ENCODE measurements at places on chromosomes 12 and 14.

GRCh38 chr12:102321305-102322082, 123.9 kb upstream of the PMCH start:
- DNase-seq = no peak

DNA sequence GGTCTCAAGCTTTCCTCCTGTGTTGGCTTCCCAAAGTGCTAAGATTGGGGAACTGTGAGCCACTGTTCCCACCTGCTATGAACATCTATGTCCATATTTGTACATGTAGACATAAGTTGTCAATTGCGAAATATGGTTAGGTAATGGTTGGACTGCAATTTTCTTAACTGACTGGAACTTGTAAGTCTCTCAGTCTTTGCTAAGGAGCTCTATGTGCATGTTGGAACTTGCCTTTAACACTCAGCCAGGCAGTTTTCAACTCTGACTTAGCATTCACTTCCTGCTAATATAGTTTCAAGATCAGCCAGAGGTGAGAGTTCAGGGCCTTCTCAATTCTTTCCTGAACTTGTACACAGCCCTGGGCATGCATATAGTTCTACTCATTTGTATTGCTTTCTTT, 44.5 kb upstream of the EEA1 start:
- no peak for DNase-seq

GRCh38 chr14:92613008-92613658, 99.6 kb downstream of the RIN3 start:
- peak; percentile 28 for DNase-seq

DNA sequence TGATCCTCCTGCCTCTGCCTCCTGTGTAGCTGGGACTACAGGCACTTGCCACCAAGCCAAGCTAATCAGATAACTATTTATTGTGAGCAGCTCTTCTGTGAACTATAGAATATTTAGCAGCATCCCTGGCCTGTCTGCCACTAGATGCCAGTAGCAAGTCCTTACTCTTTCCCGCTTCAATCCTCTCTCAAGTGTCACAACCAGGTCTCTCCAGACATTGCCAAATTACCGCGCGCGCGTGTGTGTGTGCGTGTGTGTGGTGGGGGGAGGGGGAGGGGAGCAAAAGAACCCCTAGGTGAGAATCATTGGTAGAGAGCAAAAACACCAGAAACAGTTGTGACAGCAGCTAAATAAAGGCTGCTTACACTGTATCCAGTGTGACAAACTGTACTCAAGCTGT, 49.9 kb downstream of the PPP2R5E start:
- no peak for DNase-seq

GRCh38 chr12:753611-754472, 1.5 kb downstream of the WNK1 start:
- DNase-seq = peak; percentile 18

GRCh38 chr12:102763471-102763870, 153.6 kb downstream of the PAH start:
- no peak for DNase-seq

DNA sequence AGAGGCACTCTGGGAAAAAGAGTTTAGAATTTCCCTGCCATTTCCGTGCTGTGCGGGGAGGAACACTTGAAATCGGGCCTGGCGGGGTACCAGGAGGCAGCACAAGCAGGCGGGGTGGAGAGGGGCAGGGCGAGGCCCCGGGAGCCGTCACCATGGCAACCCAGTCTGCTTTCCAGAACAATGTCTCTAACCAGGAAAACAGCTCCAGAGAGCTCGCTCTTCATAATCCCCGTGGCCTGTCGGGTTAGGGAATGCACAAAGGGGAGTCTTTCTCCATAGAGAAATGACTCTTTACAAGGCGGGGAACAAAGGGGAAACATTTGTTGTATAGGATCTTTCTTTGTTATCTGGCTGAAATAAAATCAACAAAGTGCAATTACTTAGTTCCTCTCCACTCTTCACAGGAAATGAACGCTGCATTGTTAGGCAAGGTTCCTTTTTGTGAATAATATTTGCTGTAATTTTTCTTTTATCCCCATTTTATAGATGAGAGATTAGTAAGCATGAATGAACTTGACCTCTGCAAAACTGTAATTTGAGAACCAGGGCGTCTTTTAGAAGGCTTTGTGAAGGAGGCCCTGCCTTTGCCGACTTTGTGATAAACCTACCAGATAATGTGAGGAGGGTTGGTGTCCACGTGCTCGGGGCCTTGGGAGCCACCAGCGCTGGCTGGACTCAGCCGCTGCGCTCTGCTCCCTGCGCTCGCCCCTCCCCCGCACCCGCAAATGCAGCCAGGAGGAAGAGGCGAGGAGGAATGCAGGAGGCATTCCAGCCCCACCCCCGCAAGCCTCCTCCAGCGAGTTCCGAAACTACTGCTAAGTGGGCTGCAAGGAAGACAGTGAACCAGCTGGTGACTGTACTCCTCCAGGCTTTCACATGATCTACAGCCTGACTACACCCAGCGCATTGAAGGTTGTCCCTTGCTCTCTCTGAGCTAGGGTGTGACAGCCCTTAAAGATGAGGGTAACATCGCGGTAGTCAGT, 105.2 kb upstream of the ATF7IP start:
- no peak for DNase-seq

GRCh38 chr12:119412811-119413794, 78.6 kb downstream of the CCDC60 start:
- DNase-seq = no peak

DNA sequence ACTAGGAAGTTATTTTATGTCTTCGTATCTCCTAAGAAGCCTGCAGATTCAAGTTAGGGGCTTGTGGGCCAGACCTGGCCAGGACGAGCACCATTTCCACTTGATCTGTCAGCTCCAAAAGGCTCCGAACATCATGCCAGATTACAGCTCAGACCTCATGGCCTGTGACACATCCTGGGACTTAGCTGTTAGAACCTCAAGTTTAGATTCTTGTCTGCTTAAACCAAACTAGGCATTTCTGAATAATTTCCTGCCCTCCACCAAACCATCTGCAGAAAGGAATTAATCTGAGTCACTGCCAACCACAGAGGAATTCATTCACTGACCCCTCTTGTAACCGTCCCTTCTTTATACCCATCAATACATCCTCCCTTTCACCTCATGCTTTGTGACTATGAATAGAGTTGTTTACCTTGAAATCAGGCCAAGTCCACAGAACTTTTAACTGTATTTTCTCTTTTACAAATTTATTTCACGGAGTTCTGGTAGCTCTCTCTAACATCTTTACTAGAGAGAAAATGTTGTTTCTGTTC, 120.3 kb downstream of the FBXL14 start:
- no peak for DNase-seq

DNA sequence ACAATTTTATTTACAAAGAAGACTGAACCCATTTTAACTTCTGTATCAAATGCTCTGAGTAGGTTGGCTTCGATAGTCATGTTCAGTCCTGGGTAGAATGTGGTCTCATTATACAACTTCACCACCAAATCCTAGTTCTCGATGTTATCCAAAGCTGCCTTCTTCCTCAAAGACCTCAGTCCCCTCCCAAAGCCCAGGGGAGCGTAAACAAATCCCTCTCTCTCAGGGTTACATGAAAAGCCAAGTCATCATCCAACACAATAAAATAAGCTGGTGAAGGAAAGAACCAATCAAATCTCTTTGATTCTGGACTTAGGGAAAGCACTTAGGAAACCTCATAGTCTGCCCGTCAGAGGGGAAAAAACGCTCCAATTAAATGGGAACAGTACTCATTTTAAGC, 9.1 kb downstream of the PTCSC3 start:
- DNase-seq = no peak

GRCh38 chr12:113899561-113900471, 66.3 kb downstream of the RBM19 start:
- DNase-seq = no peak

DNA sequence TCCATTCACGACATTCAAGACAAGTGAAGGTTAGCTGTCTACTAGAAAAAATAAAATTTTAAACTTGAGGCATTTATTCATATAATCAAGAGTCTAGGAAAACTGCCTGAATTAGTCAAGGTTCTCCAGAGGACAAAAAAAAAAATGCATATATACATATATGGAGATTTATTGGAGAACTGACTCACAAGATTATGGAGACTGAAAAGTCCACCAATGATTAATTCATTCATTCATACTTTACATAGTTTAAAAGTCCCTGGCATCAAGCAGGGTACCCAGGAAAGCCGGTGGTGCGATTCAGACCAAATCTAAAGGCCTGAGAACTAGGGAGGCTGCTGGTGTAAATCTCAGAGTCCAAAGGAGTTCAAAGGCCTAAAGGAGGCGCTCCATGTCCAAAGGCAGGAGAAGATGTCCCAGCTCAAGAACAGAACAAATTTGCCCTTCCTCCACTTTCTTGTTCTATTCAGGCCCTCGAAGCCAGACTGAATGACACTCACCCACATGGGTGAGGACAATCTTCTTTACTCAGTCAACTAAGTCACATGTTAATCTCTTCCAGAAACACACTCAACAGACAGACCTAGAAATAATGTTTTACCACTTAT, 64.3 kb downstream of the ANKS1B start:
- DNase-seq = no peak

DNA sequence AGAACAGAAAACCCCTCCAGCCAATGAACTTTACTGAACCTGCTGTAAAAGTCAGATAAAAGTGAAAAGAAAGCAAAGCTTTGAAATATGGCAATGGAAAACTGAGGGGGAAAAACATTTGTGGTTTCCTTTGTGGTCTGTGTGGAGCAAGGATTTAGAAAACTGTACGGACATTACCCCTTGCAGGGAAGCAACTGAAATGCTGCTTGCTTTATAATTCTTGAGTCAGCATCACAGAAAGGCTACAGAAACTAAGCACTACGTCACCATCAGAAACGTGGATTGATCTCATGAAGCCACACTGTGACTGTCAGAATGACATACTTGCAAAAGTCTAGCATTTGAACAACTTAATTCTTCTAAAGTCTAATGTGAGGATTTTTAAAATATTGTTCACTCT, 2.4 kb upstream of the KCNC2 start:
- DNase-seq = no peak

DNA sequence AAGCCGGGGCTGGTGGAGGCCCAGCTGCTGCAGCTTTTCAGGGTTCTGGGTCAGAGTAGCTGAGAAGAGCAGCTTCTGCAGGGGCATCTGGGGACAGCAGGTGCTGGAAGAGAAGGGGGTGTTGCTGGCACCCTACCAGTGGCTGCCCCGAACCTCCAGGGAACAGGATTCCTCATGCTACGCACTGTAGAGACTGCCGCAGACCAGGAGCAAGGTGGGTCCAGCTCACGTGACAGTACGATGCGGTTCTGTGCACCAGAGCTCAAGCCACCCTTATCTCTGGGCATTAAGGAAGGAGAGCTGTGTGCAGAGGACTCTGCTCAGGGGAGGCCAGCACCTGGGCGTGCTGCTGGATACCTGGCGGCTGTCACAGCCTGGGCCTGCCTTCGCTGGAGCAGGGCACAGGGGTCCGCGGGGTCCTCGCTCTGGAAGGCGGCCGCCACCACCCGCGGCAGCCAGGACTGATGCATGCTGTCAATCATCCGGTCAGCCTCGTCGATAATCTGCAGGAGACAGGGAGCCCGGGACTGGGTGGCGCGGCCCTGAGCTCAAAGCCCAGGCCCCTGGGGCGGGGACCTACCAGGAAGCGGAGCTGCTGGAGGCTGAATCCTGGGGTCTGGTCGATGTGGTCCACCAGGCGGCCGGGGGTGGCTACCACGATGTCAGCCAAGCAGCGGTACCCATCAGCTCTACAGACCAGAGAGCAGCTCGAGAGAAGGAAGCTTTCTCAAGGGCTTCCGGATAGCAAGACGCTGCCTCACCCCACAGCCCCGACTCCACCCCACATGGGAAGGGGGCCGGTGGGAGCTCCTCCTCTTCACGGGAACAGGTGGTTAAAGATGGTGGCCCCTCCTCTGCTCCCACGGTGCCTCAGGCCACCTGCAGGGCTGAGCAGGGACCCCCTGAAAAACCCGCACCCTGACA, 2.9 kb downstream of the DDX51 start:
- DNase-seq = no peak

DNA sequence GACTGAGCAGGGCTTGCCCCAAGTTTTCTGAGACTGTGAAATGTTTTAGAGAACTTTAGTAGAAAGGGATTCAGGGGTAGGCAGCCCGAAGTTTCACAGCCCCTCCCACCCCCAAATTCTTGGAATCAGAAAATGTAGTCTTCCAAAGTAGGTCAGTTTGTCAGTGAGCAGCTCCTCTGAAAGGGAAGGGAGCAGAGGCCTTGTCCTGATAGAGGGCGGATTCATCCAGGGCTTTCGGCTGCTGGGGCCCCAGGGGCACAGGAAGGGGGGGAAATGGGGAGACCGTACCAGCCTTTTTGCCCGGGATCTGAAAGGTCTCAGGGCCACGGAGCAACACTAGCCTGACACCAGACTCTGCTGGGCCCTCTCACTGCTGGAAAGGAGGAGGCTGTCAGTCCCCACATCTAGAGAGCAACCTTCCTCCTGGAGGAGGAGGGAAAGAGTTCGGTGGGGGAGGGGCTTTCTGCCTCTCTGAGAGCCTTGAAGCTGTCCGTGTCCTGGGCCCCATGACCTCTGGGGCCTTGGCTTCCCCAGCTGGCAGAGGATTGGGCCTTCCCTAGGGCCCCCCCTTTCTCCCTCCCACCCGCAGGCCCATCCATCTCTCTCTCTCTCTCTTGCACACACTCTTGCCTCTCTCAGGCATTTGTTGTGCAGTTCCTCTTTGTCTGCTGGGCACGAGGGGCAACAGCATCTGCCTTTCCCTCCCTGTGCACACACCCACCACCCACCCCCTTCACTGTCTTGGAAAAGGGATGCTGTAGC, at the start of gene IKZF4:
Gene IKZF4, plus strand, starts transcription at position 621 of the 762 bp plus-strand sequence. CDS start 451 bp downstream, outside the sequence.
- DNase-seq = no peak

DNA sequence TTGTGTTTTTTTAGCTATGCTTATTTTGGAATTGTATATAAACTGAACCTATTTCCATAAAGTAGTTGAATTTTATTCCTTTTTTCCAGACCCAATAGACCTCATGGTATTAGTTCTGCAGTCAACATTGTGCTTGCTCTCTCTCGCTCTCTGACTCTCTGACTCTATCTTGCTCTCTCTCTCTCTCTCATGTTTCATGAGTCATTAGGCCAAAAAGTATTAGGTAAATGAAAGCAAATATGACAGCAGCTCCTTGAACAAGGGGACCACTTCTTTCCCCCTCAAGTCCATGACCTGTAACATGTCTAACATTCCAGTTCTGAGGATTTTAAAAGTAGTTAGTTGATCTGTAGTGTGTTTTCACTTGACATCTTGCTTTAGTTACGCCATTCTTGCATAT, 14.0 kb upstream of the C12orf71 start:
- DNase-seq = no peak

- DNase-seq = no peak
These were observed 88.7 kb downstream of the TRAFD1 start for GRCh38 chr12:112214064-112214463.

Measured in T follicular helper cell (primary cell).